ENCODE measurements at places on chromosomes 5 and 9.

- ATAC-seq: no peak
These were observed 27.8 kb downstream of the HOMER1 start for GRCh38 chr5:79486116-79486515.

DNA sequence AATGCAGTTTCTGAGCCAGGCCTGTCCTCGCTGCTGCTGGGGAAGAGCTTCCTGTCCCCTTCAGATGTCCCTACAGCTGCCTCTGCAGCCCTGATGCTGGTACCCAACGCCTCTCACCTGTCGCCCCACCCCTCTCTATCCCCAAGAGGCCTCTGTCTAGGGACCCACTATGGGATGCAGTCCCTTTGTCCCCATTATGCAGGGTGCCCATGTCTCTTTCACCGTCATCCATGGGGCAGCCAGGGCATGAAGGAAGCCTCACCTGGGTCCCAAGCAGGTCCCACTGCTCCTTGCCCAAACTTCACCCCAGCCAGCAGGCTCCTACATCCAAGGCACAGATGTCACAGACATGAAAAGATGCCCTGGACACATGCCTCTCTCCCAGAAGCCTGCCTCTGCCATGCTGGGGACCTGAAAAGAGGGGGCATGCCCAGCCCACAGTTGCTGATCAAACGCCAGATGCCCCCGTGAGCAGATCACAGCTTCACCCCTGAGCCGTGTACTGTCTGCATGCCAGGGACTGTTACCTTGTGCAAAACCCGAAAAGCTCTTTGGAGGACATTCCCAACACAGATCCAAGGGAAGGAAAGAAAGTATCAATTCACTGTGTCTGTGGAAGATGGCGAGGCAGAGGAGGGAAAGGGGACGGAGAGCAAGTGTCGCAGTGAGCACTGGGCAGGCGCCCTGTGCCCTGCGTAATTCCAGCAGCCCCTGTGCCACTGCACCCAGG lies 81.0 kb downstream of the ADAMTS2 start:
- no peak for ATAC-seq

GRCh38 chr5:60533789-60534188 lies 166.2 kb downstream of the DEPDC1B start:
- ATAC-seq: no peak

DNA sequence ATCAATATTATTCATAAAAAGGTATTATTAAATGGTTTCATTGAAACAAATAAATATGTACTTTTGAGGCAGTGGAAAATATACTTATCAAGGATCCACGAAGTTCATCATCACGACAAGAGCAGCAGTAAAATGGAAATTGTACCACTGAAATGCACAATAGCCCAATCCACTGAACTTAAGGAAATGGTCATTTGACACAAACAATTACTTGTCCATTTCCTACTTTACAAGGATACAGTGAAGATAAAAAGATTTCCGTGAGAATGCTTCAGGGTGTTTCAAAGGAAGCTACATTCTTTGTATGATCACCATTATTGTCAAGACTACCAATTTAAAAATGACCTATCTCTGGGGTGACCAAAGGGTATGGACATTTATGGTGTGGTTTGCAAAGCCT lies 210.3 kb downstream of the SYK start:
- ATAC-seq: no peak
